Fibroblast of skin of abdomen (primary cell): ENCODE measurements at places on chromosomes 7 and 10.

- peak; percentile 91 for DNase-seq
These were observed 66.7 kb upstream of the PDZD8 start for GRCh38 chr10:117441812-117442443.

DNA sequence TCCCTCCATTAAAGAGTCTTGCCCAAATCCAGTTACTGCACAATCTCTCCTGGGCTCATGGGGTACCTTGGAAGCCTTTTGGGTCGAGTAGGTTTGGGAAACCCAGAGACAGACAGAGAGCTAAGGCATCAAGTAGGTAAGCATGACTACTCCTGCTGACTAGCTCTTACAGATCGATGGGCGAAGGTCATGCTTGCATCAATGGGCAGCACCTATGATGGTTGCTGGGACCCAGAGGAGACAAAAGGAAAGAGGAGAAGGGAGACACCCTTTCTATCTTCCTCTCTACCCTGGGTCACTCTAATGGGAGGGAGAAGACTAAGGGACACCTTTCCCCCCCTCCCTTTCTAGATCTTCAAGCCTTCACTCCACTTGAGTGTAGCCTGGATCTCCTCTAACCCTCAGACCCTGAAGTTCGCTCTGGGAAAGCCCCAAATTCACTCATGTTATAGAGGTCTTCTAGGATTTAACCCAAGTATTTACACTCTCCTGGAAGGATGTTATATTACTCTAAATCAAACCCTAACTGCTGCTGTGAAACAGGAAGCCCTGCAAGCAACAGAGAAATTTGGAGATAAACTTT, 31.6 kb upstream of the ZNF746 start:
- no peak for DNase-seq

DNA sequence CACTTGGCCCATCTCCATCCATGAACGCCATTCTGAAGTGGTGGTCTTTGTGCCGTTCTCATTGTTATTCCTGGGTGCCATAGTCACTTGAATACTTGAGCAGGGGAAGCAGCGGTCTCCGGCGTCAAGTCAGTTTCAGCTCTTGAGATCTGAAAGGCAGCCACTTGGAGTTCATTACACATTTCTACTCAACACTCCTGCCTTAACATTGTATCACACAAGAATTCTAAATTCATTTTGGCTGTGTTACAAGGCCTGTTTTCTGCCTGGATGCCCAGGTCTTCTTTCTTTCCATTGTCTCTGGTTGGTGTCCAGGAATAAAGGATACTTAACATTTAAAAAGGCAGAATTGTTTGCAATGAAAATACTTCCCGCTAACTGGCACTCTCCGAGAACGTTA, 69.0 kb upstream of the RAB11FIP2 start:
- no peak for DNase-seq

GRCh38 chr7:138961159-138961558, 20.0 kb downstream of the KIAA1549 start:
- no peak for DNase-seq

- no peak for DNase-seq
These were observed 589.9 kb upstream of the MGMT start for GRCh38 chr10:128877141-128877540.

DNA sequence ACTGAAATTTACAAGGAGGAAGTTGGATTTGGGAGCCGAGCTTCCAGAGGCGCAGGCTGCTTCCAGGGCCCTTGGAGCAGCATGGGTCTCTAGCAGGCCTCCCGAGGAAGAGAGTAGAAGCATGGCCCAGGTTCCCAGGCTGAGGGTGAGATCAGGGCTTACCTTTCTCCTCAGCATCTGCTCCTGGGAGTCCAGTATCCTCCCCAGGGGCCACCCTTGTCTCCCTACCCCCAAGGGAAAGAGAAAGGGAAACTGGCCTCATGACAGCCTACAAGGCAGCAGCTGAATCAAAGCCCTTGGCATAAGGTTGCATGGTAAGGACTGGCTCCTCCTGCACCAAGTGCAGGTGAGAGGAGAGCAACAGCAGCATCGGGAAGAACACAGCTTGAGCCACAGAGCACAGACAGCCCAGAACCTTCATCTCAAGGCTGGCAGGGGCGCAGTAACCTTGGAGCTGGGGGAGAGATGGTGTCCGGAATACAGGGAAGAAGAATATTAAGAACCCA, 114.5 kb downstream of the MARCHF5 start:
- no peak for DNase-seq

- DNase-seq, result no peak
These were observed 26.6 kb downstream of the GIMAP8 start for GRCh38 chr7:150476819-150477631.

GRCh38 chr7:136870866-136871487, 2.5 kb downstream of the CHRM2 start:
- peak; percentile 4 for DNase-seq

GRCh38 chr7:155653803-155654202, 9.3 kb downstream of the RBM33 start:
- peak; percentile 39 for DNase-seq

GRCh38 chr10:100014071-100014762, 4.5 kb upstream of the DNMBP start:
- DNase-seq, result no peak

DNA sequence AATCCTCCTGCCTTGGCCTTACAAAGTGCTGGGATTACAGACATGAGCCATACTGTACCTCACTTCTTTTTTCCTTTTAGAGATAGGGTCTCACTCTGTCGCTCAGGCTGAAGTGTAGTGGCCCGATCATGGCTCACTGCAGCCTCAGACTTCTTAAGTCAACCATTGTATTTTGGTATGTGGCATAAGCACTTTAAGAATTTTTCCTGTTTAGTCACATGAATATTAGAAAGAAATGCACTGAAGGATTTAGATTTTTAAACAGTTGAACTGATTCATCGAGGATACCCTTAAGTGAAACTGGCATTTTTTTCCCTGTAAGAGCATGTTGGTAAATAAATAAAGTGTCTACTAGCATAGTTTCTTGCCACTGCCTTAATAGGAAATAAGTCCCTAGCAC, 319.3 kb upstream of the CACNA2D1 start:
- no peak for DNase-seq

DNA sequence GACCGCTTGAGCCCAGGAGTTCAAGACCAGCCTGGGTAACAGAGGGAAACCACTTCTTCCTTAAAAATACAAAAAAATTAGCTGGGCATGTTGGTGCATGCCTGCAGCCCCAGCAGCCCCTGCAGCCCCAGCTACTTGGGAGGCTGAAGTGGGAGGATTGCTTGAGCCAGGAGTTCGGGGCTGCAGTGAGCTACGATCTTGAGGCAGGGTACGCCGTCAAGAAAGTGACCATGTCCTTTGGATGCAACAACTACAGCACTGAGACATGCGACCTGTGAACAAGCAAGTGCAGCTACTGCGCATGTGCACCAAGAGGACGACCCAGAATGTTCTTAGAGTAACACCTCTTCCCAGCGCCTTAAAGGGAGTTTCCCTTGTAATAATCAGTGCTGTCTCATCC, 66.6 kb upstream of the ZNF479 start:
- no peak for DNase-seq

DNA sequence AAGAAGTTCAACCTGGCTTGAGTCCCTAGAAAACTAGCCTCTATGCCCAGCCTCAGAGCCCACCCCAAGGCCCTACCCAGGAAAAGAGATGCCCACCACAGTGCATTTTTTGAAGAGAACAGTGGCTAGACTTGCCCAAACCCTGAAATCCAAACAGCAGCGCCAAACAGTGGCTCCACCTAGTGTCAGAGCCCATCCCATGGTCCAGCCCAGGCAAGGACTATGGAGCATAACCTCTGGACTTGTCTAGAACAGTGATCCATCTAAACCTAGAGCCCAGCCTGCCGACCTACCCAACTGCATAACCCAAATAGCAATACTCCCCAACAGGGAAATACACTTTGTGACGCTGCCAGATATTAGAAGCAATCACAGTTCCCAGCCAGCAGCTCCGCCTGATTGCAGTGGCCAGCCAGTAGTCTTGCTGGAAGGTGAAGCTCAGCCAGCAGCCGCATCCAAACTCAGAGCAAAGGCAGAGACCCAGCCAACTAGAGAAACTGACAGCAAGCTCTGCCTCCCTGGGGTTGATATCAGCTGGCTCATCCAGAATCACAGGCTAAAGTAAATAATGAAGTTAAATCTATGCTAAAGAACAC, 44.5 kb downstream of the HBP1 start:
- DNase-seq, result no peak

- DNase-seq, result no peak
These were observed 43.4 kb downstream of the PRPS1L1 start for GRCh38 chr7:17984288-17984687.

DNA sequence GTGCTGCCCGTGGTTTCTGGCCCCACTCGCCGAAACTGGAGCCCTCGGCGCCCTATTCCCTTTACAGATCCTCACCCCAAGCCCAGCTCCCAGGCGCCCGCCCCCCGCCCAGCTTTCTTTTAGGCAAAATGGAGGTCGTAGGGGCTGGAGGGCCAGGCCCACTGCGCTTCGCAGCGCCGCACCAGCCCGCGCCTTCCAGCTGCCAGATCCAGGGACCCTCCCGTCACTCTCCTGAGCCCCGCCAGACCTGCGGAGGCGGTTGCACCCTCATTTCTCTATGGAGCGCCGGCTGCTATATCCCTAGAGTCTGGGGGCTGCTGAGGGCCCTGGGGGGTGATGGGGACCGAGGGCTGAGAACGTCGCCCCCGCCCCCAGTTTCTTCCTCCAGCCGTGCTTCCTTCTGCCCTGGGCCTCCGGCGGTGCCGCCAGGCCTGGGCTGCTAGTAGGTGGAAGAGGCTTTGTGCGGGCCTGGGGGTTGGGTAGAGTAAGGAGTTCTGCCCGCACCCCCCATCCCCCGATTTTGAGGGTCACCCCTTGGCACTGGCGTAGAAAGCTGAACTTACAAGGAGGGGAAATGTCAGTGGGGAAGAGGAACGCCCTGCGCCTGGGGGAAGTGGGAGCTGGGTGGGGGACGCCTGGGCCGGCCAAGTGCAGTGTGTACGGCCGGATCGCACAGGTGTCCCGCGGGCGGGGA, 1.0 kb downstream of the GNB2 start:
- DNase-seq, result no peak

GRCh38 chr10:125375210-125375609, 214.8 kb upstream of the CTBP2 start:
- DNase-seq, result no peak

DNA sequence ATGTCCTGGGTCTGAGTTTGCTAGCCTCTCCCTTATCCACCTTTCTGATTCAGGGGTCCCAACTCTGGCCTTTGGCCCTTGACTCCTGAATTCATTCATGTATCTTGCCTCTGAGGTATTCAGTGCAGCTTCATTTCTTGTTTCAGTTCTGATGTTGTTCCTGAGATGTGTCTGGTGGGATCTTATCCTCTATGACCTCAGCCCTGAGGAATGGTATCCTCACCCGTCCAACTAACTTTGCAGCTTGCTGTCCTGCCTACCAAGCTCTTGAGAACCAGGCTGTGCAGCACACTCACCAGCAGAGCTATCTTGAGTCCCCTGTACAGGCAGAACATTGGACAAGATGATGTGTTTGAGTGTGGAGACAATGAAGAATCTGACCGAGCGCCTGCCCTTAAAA, 13.8 kb downstream of the SUFU start:
- peak; percentile 55 for DNase-seq

GRCh38 chr10:26593896-26594295, 103.6 kb upstream of the PDSS1 start:
- DNase-seq, result no peak

GRCh38 chr10:20936396-20936795, 39.3 kb upstream of the NEBL start:
- DNase-seq, result no peak

DNA sequence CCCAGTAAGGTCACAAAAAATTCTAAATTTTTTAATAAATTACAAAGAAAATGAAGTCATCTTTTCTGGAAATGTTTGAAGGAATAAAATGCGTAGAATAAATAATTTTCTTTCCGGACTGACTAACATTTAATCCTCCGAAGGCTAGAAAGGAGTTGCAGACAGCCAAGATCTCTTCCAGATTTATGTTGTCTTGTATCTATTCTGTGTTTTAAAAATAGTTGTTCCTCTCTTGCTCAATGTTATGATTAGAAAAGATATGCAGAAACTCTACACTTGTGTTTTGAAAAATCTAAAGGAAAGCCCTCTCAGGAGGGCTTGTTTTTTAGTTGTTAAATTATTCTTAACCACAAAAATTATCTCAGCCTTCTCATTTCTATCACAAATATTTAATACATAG, 70.7 kb downstream of the MACC1 start:
- peak; percentile 43 for DNase-seq

GRCh38 chr7:135855846-135856245, 107.2 kb upstream of the FAM180A start:
- DNase-seq, result peak; percentile 70

GRCh38 chr7:34656041-34656440, 2.0 kb upstream of the NPSR1 start:
- DNase-seq, result no peak

DNA sequence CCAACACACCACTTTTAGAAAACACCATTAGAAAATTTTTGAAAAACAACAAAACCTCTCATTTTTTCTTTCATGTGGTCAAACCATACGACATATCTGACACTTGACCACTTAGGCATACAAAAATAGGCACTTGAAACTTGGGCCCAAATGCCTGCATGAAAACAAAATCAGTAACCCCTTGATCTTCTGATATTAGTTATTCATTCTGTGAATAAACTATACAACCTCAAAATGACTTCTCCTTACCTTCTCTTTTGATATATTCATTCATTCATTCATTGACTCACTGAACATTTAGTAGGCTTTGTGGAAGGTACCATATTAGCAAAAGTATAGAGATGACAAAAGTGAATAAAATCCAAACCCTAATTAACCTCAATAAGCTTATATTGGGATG, 26.4 kb downstream of the ITGB1 start:
- no peak for DNase-seq

GRCh38 chr7:8035647-8036518, 67.3 kb downstream of the GLCCI1 start:
- peak; percentile 13 for DNase-seq

GRCh38 chr10:61406736-61407135, 46.4 kb downstream of the TMEM26 start:
- DNase-seq, result peak; percentile 69

DNA sequence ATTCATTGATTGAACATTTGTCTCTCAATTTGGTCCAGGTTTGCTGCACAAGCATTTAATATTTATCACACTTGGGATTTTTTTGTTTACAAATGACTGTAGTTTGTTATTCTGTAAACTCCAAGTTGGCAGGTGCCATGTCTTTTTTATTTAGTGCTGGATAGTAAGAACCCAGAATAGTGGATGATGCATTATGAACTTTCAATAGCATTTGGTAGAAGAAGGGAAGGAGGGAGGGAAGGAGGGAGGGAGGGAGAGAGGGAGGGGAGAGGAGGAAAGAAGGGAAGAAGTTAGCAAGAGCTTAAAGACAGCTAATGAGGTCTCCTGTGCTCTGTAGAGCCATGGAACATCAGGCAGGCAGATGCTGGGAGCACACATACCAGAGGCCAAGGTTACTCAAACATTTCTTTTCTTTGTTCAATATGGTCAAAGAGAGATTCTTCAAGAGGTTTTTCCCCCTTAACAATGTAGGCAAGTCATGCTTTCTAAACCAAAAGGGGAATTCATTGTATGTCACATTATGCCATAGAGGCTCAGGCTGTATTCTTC, 25.8 kb upstream of the PDK4 start:
- no peak for DNase-seq

- DNase-seq, result no peak
These were observed 70.5 kb downstream of the TES start for GRCh38 chr7:116280803-116281202.
